CD14-positive monocyte (primary cell): ENCODE measurements at places on chromosomes 2 and 18.
A peak's percentile ranks its signal among the peaks of the same experiment; 100 is the strongest.

GRCh38 chr2:40466935-40467572 is 15.2 kb upstream of the SLC8A1 start:
- DNase-seq: no peak

DNA sequence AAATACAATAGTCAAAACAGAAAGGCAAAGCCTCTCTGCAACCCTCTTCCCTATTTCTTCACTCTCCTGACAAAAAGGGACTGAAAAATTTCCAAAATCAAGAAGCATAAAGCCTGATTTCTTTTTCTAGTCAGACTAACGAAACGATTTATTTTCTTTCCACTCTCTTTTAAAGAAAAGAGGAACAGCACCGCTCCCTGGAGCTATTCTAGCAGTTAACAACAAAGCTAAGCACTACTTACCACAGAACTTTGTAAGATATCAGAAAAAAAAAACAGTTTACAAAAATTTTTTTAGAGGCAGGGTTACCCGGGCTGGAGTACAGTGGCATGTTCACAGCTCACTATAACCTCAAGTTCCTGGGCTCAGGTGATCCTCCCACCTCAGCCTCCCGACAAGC is 14.4 kb upstream of the FHL2 start:
- DNase-seq: no peak

GRCh38 chr2:179584760-179585159 is 276.7 kb downstream of the ZNF385B start:
- no peak for DNase-seq

DNA sequence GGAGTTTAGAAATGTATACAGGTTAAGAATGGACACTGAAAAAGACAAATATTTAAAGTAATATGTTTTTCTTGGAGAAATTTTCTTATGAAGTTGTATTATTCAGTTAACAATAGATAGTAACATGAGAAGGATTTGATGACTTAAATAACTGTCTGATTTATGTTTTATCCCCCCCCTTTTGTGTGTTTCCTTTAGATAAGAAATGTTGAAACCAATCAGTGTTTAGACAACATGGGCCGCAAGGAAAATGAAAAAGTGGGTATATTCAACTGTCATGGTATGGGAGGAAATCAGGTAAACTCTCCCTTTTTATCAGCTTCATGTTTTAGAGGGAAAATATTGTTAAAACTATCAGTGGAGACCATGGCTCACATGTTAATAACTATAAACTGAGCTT is 289.7 kb upstream of the KCNJ3 start:
- DNase-seq: no peak

GRCh38 chr18:9322744-9323143 is 11.8 kb upstream of the TWSG1 start:
- peak; percentile 2 for DNase-seq

DNA sequence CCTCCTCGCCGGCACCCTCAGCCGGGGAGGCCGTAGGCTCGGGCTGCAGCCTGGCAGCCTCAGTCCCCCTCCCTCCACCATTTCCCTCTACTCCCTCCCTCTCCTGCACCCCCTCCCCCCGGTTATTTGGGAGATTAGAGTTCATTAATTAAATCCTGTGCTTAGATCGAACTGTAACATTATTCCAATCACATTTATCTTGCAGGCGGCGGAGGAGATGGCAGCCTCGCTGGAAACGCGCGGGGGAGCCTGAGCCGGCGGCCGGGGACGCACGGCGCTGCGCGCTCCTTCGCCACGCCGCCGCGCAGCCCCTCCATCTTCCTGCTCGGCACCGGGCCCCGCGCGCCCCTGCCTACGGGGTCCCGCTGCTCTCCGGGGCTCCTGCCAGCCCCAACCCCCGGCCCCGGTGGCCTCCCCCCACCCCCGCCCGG is at the start of gene ST8SIA3:
TSS of gene ST8SIA3 (plus strand) at position 287 of the 431 bp plus-strand sequence. CDS start 290 bp downstream, outside the sequence.
- DNase-seq: no peak

DNA sequence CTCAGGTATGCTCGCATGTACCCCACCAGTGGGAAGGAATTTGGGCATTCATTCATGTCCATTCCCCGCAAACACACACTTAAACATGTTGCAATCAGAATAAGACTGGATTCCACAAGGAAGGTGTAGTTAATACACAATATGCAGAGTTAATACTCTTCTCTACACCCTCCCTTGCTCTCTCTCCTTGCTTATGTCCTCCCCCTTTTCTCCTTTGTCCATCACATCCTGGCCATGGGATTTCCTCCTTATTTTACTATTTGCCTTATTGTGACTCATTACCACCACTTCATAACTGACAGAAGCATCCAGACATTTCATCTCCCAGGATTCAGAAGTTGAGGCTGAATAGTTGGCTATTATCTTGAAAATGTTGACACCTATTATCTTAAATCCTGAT is 473.8 kb upstream of the SPHKAP start:
- DNase-seq: no peak

- peak; percentile 20 for DNase-seq
Observed at GRCh38 chr18:5868218-5868854, 27.0 kb downstream of the TMEM200C start.

- no peak for DNase-seq
Observed at GRCh38 chr2:134865067-134865787, 26.8 kb downstream of the ACMSD start.
